Left ventricle myocardium inferior (tissue), 1 donor: ENCODE measurements at places on chromosomes 7 and 10. TPM values are rescaled to one million over a fixed set of nuclear protein-coding genes. Genes with fewer than 3 reads are reported as not detected.
A peak's percentile ranks its signal among the peaks of the same experiment; 100 is the strongest.

DNA sequence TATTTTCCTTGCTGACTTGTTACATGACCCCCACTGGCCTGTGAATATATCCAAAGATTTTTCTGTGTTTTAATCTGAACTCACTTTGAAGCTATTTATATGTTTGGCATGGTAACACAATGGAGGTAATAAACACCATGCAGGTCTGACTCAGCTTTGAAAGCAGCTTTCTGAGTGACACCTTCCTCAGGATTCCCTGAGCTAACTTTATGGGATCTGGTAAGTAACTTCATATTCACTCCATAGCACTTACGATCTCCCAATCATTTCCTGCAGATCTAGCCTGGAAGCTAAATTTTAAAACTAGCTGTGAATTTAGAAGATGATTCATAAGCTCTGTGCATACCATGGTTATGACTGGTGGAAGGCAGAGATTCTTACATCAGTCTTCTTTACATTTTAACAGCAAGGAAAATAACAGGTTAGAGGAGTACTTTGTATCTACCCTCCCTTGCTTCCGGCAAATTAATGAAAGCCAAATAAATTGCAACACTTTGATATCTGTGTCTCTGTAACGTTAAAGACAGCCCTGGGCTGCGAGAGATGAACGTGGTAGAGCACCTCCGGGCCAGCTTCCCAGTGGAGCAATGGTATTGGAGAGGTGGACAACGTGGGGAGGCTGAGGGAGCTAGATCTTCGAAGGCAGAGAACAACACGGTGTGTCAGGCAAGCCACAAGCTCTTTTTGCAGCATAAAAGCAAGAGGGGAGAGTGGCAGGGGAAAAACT, 170.2 kb upstream of the KLF14 start:
- H3K36me3 ChIP-seq, result no peaks in the 10 kb centered on the region
- H3K27me3 ChIP-seq, result no peaks in the 10 kb centered on the region
- H3K4me3 ChIP-seq, result no peak overlapping the region
- peaks cover 74% of the 10 kb centered on the region for H3K4me1 ChIP-seq

DNA sequence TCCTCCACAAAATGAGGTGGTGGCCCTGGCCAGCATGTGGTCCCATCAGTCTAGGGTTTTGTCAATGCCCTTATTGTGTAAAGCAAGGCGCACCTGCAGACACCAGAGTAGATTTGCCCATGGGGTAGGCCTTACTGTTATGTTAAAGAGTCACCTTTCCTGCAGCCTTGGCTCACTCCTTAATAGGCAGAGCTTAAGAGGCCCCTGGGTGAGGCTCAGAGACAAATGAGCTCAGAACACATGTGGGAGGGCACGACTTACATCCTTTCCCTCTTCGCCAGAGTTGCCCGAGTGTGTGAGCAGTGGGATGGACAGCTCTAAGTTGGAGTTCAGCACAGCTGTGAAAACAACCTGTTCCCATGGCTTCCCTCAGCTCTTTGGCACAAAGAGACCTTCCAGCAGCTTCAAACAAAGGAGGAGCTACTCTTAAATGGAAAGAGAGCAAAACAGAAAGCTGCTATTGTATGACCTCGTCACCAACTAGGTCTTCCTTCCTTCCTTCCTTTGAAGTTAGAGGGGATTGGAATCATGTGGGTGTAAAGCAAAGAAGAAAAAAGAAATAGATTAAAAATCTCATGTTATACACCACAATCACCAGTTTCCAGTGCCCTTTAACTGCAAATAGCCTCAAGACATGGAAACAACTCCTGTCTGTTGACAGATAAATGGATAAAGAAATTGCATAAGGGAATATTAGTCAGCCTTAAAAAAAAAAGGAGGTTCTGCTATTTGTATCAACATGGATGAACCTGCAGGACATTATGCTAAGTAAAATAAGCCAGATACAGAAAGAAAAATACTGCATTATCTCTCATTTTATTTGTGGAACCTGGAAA, 11.9 kb upstream of the XPNPEP1 start:
- no peak for DNase-seq
- peak overlapping the region; percentile 66 for H3K27ac ChIP-seq
- H3K4me1 ChIP-seq, result peaks cover 26% of the 10 kb centered on the region
- no peaks in the 10 kb centered on the region for H3K27me3 ChIP-seq

GRCh38 chr10:7520507-7521485, 110.0 kb upstream of the SFMBT2 start:
- H3K4me1 ChIP-seq, result peaks cover 4% of the 10 kb centered on the region
- peaks cover 73% of the 10 kb centered on the region for H3K27me3 ChIP-seq
- no peak overlapping the region for H3K4me3 ChIP-seq
- H3K36me3 ChIP-seq, result no peaks in the 10 kb centered on the region
- DNase-seq, result no peak

- peaks cover 91% of the 10 kb centered on the region for H3K36me3 ChIP-seq
- no peak overlapping the region for H3K27ac ChIP-seq
- no peak overlapping the region for H3K4me3 ChIP-seq
- no peaks in the 10 kb centered on the region for H3K4me1 ChIP-seq
- H3K27me3 ChIP-seq, result no peaks in the 10 kb centered on the region
- DNase-seq, result no peak
Measured at GRCh38 chr10:110129490-110129889, 77.9 kb upstream of the MXI1 start.

DNA sequence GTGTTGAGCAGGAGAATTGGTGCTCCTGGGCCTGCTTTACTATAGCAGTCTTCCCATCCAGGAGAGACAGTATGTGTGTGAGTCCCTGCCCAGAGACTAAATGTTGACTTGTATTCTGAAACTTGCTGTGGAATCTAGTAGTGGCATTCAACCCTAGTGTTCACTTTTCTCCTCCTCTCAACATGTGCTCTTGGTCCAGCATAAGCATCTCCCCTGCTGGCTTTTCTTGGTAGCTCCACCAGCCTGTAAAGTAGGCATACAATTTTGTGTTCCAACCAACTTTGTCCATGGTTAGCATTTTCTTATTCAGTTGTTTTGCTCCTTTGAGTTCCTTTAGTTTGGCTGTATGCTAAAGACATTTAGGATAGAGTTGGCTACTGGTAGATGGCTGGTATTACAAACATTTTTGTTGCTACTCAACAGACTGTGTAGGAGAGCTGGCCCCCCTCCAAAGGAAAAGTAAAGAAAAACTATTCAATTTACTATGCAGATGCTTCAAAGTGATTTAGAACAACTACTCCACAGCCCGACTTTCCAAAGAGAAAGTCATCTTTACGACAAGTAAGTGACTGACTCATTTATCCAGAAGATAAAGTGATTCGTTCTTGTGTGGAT, 46.0 kb downstream of the ASB4 start:
- DNase-seq, result no peak
- no peak overlapping the region for H3K4me3 ChIP-seq
- no peaks in the 10 kb centered on the region for H3K27me3 ChIP-seq

DNA sequence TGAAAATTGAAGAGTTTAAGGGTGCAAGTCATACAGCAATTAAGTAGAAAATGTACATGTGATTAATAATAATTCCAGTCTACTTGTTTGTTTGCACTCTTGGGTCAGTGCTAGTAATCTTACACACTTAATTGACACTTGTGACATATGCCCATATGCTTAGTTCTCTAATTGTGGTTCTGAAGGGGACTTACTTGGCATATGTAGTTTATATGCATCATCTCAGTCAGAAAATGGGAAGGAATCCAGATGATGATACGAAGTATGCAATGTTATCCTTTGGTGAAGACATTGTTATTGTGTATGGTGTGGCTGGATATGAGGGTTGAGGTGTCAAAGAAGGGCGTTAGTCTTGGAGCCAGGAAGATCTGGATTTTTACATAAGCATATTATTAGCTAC, 193.5 kb upstream of the HDAC9 start:
- no peak overlapping the region for H3K4me3 ChIP-seq
- no peaks in the 10 kb centered on the region for H3K27me3 ChIP-seq
- peaks cover 4% of the 10 kb centered on the region for H3K4me1 ChIP-seq
- DNase-seq, result no peak
- no peaks in the 10 kb centered on the region for H3K36me3 ChIP-seq

DNA sequence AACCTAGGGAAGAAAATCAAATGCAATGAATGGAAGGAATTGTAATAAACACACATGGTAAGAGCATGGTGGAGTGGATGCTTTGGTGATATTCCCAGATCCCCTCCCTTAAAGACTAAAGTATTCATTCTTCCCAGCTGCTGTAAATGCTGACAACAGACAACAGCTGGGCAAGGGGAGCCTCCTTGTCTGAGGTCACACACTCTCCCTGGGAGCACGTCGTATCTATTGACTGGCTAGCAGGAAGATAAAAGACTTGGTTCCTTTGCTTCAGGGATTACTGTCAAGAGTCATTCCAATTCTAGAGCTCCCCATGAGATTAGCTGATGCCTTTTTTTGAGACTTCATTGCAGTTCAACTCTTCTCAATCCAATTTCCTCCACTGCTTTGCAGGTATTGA, 443.5 kb upstream of the ETV1 start:
- no peaks in the 10 kb centered on the region for H3K27me3 ChIP-seq
- H3K4me1 ChIP-seq, result no peaks in the 10 kb centered on the region
- no peak overlapping the region for H3K27ac ChIP-seq
- no peak for DNase-seq

GRCh38 chr7:147547252-147547897, 1043.2 kb upstream of the C7orf33 start:
- H3K36me3 ChIP-seq, result no peaks in the 10 kb centered on the region
- DNase-seq, result no peak
- no peak overlapping the region for H3K4me3 ChIP-seq
- H3K27ac ChIP-seq, result no peak overlapping the region
- no peaks in the 10 kb centered on the region for H3K4me1 ChIP-seq
- no peaks in the 10 kb centered on the region for H3K27me3 ChIP-seq

Gene PPP1R9A
- 27.6 TPM for total RNA-seq

DNA sequence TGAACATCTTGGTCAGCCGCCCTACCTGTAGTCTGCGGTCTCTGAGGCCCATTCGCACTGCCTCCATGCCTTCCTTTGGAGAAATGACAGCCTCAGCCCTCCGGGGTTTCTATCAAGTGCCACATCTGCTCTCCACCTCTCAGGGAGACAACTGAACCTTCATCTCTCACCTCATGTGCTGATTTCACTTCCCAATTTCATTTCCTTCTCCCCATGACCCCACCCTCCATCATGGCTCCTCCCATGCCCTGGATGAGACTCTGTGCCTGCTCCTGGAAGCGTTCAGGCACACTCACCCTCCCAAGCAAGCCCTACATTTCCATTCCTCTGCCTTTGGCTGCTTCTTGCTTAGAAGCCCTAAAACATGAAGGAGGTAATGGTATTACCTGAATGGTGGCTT, 7.8 kb upstream of the SCD start:
- no peaks in the 10 kb centered on the region for H3K36me3 ChIP-seq
- H3K27ac ChIP-seq, result no peak overlapping the region
- no peak for DNase-seq
- peaks cover 49% of the 10 kb centered on the region for H3K27me3 ChIP-seq

DNA sequence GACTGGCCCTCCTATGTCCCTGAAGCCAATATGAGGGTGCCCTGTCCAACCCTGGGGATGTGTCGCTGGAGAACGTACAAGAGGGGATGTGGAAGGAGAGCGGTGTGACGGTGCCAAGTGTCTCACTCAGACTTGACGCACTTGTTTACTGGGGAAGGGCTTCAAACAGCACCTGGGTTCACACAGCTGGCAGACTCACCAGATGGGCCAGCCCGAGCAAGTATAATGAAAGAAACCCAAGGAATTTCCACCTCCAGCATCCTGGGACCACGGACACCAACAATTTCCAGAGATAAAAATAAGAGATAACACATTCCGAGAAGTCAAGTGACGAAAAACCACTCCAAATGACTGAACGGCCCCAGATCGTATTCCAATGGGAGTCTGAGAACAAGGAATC, 5.3 kb downstream of the ATP5MF start:
- DNase-seq, result no peak
- H3K4me3 ChIP-seq, result no peak overlapping the region
- peaks cover 79% of the 10 kb centered on the region for H3K4me1 ChIP-seq
- H3K27ac ChIP-seq, result peak overlapping the region; percentile 25
- H3K27me3 ChIP-seq, result no peaks in the 10 kb centered on the region

- no peak overlapping the region for H3K4me3 ChIP-seq
- no peaks in the 10 kb centered on the region for H3K36me3 ChIP-seq
- no peak for DNase-seq
- H3K27me3 ChIP-seq, result no peaks in the 10 kb centered on the region
- H3K4me1 ChIP-seq, result no peaks in the 10 kb centered on the region
Measured at GRCh38 chr10:130222381-130222780, 86.2 kb downstream of the GLRX3 start.

DNA sequence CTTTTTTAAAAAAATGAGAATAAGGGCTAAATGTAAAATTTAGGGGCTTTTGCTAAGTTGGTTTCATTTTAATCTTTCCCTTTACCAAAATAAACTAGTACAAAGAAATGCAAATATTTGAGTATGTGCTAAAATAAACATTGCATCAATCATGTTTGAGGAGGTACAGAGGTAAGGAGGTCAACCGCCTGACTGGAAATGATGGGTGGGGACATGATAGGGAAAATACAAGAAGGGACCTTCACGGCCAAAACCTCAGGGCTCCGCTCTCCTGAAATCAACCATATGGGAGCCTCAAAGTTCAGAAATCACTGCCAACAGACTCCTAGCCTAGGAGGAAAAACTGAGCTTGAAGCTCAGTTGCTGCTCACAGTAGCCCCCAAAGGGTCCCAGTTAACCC, 207.6 kb downstream of the AHR start:
- H3K4me1 ChIP-seq, result no peaks in the 10 kb centered on the region
- H3K27ac ChIP-seq, result no peak overlapping the region
- H3K36me3 ChIP-seq, result no peaks in the 10 kb centered on the region
- H3K4me3 ChIP-seq, result no peak overlapping the region

GRCh38 chr7:22231806-22232205, 125.1 kb downstream of the RAPGEF5 start:
- DNase-seq, result no peak
- no peaks in the 10 kb centered on the region for H3K27me3 ChIP-seq
- H3K27ac ChIP-seq, result no peak overlapping the region
- H3K4me1 ChIP-seq, result no peaks in the 10 kb centered on the region

Gene PRKCQ
- total RNA-seq, result 0.16 TPM

GRCh38 chr7:44981035-44981706, 2.4 kb upstream of the MYO1G start:
- no peak overlapping the region for H3K4me3 ChIP-seq
- H3K36me3 ChIP-seq, result peaks cover 31% of the 10 kb centered on the region
- H3K4me1 ChIP-seq, result peaks cover 33% of the 10 kb centered on the region
- peak overlapping the region; percentile 48 for H3K27ac ChIP-seq
- no peaks in the 10 kb centered on the region for H3K27me3 ChIP-seq
- no peak for DNase-seq

GRCh38 chr10:61628151-61628874, 34.4 kb upstream of the CABCOCO1 start:
- H3K27ac ChIP-seq, result no peak overlapping the region
- H3K36me3 ChIP-seq, result no peaks in the 10 kb centered on the region
- no peak for DNase-seq
- H3K4me3 ChIP-seq, result no peak overlapping the region
- no peaks in the 10 kb centered on the region for H3K27me3 ChIP-seq

Gene UCMA
- total RNA-seq, result not detected

GRCh38 chr10:49743464-49744075, 18.6 kb downstream of the OGDHL start:
- H3K4me1 ChIP-seq, result no peaks in the 10 kb centered on the region
- no peak for DNase-seq
- no peak overlapping the region for H3K27ac ChIP-seq
- H3K4me3 ChIP-seq, result no peak overlapping the region
- H3K36me3 ChIP-seq, result no peaks in the 10 kb centered on the region

Gene ADGRA1
- total RNA-seq, result not detected

- no peaks in the 10 kb centered on the region for H3K36me3 ChIP-seq
- H3K27ac ChIP-seq, result no peak overlapping the region
- H3K4me1 ChIP-seq, result no peaks in the 10 kb centered on the region
Measured at GRCh38 chr10:116538456-116538855, 7.3 kb upstream of the PNLIP start.

GRCh38 chr7:158450476-158451124, 137.0 kb downstream of the PTPRN2 start:
- H3K27ac ChIP-seq, result no peak overlapping the region
- H3K4me1 ChIP-seq, result no peaks in the 10 kb centered on the region
- H3K36me3 ChIP-seq, result no peaks in the 10 kb centered on the region
- no peak overlapping the region for H3K4me3 ChIP-seq
- no peak for DNase-seq
- peaks cover 48% of the 10 kb centered on the region for H3K27me3 ChIP-seq
